Panc1 (cell line): ENCODE measurements at places on chromosomes 1 and 21.

DNA sequence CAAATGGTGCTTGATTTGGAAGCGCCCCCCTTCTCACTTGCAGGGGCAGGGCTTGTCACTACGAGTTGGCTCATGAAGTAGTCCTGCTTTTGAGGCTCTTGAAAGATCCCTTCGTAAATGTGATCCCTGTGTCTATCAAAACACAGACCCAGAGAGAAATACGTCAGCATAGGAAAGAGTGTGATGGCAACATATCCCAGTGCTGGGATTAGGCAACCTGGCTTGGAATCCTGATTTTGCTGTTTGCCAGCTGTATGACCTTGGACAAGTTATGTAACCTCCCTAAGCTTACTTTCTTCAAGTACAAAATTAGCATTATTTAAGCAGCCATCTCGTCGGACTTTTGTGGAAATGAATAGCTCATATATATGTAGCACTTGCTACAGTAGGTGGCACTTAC, 228.4 kb downstream of the ATG4C start:
- DNase-seq = no peak

GRCh38 chr1:114094363-114094634, 59.4 kb downstream of the SYT6 start:
- no peak for DNase-seq

GRCh38 chr1:94329986-94330385, 88.2 kb upstream of the ABCD3 start:
- no peak for DNase-seq

DNA sequence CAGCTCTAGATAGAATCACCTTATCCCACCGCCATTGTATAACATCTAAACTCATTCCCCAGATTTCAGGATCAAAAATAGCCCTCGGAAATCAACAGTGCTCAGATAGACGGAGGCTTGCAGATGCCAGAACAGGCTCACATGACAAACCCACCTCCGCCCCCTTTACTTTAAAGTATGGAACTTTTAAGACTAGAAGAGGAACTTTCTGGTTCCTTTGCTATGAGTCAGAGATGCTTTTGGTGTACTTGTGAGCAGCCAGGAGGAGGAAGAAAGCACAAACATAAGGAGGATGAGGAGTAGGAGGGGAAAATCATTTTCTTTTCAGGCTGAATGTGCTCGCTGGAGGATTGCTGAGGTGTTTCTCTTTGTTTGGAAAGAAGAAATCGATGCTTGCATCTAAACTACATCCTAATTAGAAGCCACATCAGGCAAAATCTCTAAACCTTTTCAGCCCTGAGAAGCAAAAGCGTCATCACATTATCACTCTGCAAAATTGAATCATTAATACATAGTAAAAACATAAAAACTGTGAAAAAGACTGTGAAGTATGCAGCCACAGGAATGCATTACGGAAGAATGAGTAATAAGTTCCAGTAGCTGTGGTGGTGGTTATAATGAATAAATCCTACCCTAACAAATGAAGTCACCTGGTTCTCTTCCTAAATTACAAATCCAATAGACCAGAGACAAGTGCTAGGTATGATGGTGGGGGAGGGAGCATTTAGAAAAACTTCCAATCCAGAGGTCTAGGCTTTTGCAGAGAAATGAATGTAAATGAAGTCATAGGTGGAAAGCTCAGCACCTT, 251.3 kb downstream of the KCNH1 start:
- DNase-seq = no peak
